ENCODE measurements at places on chromosomes 1 and 21.

GRCh38 chr1:27004471-27005165 is 8.0 kb downstream of the TENT5B start:
- DNase-seq, result no peak

DNA sequence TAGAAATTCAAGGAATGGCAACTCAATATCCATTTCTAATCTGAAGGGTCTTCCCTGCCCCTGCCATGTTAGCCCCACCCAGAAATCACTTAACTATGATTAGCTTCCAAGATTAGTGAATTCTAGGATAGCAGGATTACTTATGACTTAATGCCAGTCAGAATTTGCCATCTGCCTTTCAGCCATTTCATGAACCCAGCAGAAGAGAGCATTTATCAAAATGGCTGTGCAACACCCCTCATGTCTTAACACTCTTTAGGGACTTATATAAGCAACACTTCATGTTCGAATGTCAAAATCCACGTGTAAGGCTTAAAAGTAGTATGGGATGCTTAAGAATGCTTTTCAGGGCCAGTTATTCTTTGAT is 288.5 kb downstream of the NFIA start:
- no peak for DNase-seq

DNA sequence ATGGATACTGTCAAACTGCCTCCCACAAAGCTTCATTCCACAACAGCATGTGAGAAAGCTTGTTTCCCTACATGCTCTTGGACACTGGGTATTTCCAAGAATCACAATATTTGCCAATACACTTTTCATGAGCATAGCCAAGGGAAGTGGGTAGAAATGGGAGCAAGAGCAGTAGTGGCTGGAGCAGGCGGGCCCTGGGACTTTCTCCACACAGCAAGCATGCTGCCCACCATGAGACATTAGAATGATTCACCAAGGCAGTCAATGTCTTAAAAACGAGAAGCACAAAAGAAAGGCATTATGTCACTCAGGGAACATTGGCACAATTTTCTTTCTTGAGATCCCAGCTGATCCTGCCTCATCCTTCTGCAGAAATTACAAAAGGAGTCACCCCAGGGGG is 371.6 kb upstream of the RUNX1 start:
- no peak for DNase-seq

GRCh38 chr21:38716088-38716487 is 89.6 kb upstream of the ETS2 start:
- DNase-seq, result no peak

- no peak for DNase-seq
Observed at GRCh38 chr21:29504751-29505321, 206.1 kb downstream of the BACH1 start.

DNA sequence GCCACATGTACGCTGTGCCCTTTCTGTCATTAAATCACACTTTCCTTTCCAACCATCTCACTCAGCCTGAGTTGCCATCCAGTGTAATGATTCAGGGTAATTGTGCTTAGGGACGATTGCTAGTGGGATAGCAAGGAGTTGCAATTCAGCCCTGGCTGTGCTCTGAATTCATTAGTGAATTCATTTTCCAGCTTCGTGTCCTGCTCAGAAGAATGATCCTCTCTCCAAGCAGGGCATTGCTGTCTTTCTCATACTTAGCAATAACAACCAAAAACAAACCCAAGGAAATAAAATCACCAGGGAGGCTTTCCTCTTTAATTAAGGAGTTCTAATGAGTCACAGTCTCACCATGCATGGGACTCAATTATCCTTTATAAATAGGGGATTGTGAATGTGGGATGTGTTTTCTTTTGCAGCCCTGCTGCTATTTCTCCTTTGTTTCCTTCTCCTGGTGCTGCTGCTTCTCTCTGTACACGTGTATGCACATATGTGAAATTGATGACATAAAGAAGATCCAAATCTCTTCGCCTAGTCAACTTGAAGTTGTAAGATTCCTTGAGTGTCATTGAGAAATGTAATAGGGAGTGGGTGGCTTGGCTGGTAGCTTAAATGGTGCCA is 167.0 kb downstream of the TSEN15 start:
- no peak for DNase-seq

GRCh38 chr1:4108331-4108730 is 208.3 kb upstream of the C1orf174 start:
- DNase-seq, result no peak

Data from KG1 (cell line).